Brain (organoid and tissue), 16 donors: ENCODE measurements at places on chromosomes 3 and 15. TPM values are rescaled to one million over a fixed set of nuclear protein-coding genes. Genes with fewer than 3 reads are reported as not detected.

DNA sequence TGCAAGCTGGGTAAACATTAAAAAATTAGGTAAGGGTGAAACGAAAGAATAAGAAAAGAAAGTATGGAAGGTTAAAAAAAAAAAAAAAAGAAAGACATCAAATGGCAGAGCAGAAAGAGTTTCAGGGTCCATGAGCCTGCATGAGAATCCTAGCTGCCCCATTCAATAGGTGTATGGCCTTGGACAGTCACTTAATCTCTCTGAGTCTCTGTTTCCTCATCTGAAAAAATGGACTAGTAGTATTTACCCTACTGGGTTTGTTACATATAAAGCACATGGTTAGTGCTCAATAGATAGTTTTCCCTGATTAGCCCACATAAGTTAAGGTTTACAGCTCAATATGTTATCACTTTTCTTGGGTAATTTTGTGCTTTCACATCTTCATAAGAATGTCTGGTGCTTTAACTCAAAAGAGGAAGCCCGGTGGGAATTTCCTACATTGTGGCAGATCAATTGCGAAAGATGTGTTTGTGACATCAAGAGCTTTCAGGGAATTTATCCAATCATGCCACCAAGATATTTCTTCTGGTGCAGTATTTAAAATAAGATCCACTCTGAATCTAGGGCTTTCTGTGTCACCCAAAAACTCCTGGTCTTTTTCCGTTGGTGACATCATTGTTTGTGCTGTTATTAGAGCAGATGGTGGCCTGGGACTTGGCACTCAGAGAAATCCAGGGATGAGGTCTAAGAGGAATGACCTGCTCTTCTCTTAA, 57.2 kb upstream of the UBE2E1 start:
- no peak for DNase-seq

DNA sequence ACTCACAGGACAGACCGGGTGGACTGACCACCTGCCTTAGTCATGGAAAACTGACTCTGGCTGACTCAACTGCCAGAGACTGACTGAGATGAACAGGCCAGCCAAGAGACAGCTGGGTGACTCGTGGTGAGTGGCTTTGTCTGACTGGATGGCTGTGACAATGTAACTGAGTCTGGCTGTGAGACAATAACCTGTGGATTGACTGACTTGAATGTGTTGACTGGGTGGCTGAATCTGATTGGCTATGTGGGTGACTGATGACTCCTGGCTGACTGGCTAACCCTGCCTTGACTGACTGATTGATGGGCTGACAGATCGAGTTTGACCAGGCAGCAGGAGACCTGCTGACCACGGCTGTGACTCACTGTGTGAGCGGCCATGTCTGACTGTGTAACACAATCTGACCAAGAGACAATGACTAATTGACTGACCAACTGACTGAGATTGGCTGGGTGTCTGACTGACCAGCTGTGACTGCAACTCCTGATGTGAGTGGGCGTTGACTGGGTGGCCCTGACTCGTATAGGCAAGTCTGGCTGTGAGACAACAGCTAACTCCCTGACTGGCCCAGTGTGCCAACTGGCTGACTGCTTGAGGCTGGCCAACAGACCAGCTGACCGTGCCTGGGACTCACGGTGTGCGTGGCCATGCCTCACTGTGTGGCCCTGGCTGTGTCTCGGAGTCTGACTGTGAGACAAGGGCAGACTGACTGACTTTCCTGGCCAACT, 509.1 kb downstream of the SHQ1 start:
- no peak for DNase-seq

GRCh38 chr3:46312991-46313390, 40.9 kb upstream of the CCR2 start:
- DNase-seq = no peak

- DNase-seq = no peak
Measured at GRCh38 chr3:194322678-194323211, 28.4 kb downstream of the CPN2 start.

DNA sequence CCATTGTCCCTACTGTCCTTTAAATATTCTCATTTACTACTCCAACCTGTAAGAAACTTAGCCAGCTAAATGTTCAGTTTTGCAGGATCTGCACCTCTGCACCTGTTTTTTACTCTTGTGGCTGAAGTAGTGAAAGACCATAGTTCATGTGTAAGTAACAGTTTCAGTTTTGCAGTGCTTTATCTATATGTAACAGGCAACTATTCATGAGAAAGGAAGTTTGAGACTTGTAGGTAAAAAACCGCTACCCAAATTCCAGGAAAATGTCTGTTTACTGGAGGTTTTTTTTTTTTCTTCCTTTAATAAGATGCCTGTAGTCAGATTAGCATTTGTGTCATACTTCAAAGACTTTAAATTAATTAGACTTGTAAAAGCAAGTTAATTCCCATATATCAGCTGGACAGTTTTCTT, 25.4 kb upstream of the MBNL1 start:
- no peak for DNase-seq

DNA sequence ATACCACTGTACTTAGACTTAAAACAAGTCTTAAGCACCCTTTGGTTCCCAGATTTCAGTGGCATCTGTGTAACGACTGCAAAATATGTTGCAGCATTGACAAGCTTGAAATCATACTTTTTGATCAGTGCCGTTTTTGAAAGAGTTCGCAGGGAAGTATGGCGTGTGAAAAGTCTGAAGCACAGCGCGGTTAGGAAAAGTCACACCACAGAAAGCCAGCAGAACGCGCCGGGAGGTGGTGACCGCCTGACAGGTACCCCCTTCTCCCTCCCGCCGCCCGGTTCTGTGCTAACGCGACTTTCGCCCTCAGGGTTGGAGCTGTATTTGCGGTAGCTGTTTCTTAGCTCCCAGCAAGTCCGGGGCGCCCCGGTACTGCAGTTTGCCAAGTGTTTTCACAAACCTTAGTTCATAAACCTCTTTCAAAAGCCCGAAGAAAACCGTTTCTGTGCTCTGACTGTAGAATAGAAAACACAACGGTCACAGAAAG, 481 bp upstream of the CRYBG3 start:
- DNase-seq = no peak

Gene AEN
- 2.9 TPM for polyA plus RNA-seq

Gene AADACL2
- not detected for polyA plus RNA-seq

Gene LRTM1
- not detected for polyA plus RNA-seq
